ENCODE measurements at places on chromosomes 3 and 15.

GRCh38 chr3:124599779-124600693 is 130.2 kb upstream of the UMPS start:
- no peak for DNase-seq

GRCh38 chr3:157219215-157219614 is 59.3 kb upstream of the CCNL1 start:
- DNase-seq: no peak

- DNase-seq: no peak
These were observed 33.0 kb upstream of the AMOTL2 start for GRCh38 chr3:134407239-134407625.

DNA sequence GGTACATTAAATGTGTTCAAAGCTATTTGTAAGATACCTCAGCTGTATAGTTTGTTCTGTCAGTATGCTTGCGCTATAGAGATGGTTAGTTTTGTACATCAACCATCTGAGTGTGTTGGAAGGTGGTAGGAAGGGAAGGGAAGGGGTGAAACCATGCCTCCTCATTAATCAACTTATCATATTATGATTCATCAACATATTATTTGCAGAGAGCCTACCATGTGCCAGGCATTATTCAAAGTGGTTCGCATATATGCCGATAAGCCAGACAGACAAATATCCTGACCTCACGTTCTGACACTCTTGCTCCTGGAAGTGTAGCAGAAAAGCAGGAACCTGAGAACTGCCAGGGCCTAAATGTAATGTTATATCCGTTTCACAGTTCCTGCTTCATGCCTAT is 248.1 kb upstream of the NR2E3 start:
- DNase-seq: no peak

- no peak for DNase-seq
These were observed 15.3 kb upstream of the LIMD1 start for GRCh38 chr3:45579251-45579650.

DNA sequence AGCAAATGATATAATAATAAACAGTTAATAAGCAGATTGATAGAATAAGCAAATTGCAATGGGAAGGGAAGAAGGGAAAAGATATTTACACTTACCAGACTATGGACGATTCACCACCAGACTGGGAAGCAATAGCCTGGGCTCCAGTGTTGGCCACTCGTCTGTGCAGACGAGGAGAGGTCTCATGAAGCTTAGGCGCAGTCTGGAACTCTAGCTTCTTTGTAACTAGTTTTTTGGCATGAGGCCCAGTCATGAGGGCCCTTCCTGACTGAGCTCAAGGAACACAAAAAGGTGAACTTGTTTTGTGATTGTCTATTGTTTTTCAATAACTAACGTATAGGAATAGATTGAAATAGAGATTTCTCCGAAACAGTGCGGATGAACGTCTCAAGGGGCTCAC is 63.3 kb upstream of the GATM start:
- DNase-seq: no peak

DNA sequence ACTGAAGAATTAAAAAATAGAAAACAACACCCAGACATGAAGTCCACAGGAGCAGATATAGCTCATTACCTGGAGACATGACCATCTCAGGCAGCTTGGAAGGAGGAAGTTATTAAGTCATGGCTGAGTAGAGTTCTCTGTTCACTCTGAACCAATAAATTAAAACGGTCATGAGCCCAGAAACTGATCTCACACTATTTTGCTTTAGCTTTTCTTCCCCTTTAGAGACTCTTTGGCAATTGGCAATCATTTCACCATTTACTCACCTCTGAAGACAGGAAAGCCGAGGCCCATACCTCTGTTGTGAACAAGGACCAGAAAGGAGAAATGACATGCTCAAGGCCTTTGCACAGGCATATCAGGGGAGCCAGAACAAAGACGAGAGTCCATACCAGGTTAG is 26.6 kb downstream of the CLDN18 start:
- DNase-seq: no peak

DNA sequence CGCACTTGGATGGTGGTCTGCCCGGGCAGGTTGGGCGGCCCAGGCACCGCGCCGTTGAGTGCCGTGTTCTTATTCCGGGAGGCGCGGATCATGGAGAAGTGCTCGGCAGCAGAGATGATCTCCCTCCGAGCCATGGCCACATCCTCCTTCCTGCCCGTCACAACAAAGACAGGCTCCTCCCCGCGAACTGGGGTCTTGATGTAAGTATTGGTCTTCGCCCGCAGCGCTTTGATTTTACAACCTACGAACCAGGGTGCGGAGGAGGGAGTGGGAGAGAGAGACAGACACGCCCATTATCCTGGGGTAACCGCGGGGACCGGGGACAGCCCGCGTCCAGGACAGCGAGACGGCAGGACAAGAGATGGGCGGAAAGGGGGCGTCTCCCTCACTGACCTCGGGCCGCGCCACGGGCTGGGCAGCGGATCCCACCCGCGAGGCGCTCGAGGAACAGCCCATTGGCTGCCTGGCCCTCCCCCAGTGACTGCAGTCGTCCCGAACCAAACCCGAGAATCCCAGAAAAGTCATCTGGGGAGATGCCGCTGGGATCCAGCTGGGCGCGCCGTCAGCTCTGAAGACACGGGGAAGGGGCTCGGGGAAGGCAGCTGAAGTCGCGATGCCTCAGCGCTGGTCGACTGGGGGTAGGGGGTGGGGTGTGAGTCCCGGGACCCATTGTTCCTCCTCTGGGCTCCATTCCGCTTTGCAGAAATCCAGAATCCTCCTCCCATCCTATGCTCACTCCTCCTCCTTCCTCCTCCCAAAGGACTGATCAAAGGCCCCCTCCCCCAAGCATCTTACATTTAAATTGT is 1.2 kb downstream of the MEX3B start:
- no peak for DNase-seq

DNA sequence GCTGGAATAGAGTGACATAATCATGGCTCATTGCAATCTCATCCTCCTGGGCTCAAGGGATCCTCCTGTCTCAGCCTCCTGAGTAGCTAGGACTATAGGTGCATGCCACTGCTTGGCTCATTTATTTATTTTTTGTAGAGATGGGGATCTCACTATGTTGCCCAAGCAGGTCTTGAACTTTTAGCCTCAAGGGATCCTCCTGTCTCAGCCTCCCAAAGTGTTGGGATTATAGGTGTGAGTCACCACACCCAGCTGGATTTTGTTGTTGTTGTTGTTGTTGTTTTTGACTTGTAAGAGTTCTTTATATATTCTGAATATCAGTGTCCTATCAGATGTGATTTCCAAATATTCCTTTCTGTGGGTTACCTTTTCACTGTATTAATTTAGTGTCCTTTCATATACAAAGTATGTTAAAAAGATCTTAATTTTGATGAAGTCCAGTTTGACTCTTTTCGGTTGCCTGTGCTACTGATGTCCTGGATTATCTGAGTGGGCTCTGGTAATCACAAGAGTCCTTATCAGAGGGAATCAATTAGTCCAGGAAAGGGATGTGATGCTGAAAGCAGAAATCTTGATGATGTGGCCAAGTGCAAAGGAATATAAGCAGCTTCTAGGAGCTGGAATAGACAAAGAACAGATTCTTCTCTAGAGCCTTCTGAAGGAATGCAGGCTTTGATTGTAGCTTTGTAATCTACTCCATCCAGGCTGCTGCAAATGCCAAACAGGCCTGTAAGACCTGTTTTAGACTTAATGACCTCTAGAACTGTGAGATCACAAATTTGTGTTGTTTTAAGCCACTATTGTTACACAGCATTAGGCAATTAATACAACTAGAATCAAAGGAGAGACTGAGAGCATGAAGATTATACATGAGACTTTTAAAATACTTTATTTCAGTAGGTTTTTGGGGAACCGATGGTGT is 30.2 kb downstream of the NCK1 start:
- DNase-seq: no peak

DNA sequence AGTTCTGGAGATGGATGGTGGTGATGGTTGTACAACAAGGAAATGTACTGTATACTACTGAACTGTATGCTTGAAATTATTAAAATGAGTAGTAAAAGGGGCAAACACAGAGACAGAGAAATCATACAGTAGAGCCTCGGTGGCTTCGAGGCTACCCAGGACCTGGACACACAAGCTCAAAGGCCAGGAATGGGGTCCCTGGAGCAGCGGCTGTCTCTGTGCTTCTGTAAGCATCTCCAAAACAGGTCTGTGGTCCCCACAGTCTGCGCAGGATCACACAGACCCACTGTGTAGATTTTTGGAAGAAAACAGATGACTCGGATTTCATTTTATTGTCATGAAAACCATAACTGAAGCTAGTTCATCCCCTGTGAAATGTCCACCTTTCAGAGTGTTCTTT is 39.7 kb downstream of the PGPEP1L start:
- DNase-seq: no peak

DNA sequence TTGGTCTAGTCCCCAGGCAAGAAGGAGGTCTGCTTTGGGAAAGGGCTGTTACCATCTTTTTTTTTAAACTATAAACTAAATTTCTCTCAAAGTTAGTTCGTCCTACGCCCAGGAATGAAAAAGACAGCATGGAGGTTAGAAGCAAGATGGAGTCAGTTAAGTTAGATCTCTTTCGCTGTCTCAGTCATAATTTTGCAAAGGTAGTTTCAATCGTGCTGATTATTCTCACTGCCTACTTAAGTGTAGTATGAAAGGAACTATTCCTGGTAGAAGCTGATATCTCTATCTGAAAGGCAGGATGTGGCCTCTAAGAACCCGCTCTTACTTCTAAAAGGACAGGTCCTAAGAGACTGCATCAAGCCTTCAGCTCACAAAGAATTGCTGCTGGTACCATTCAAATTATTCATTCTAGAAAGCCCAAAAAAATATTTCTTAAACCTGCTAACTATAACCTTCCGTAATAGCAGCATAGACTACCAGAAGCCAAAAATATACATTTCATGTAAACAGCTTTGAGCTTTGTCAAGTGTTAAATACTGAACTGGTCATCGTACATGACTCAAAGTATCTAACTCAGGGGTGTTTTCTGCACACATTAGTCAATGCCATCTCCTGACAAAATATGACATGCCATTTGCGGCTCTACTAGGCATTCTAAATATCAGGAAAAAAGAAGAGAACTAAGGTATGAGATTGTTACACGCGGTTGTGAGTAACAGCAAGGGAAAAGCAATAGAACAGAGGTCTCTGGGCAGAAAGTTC is 96.0 kb upstream of the CCDC80 start:
- no peak for DNase-seq

- no peak for DNase-seq
These were observed 171.5 kb upstream of the GOLIM4 start for GRCh38 chr3:168267179-168267578.

GRCh38 chr3:178971614-178972013 is 100.0 kb downstream of the ZMAT3 start:
- no peak for DNase-seq

DNA sequence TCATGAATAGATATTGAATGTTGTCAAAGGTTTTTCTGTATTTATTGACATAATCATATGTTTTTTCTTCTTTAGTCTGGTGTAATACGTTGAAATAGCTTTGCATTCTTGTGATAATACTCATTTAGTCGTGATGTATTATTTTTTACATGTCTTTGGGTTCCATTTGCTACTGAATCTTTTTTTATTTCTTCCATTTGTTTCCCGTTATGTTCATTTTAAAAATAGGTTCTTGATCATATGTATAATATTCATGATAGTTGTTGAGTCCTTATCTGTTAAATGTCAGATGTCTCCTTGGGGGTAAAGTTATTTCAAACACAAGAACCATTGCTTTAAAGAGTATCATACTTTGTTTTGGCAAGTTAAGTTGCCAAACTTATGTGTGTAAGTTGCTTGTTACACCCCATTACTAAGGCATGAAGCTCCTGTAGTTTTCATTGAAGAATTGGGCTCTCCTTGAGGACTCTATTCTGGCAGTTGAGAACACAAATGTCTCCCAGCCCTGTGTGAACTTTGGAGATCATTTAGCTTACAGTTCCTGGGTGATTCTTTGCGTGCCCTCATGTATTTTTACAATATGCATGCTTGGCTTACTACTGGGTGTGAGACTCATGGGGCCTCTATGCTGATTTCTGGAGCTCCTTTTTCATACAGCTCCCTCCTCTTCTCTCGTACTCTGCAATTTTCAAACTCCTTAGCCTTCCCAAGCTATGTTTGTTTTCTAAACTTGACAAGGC is 8.3 kb downstream of the AKAP13 start:
- DNase-seq: no peak

GRCh38 chr3:172154768-172155664 is 115.6 kb downstream of the FNDC3B start:
- DNase-seq: no peak

- DNase-seq: no peak
These were observed 109.2 kb downstream of the APBA2 start for GRCh38 chr15:28994831-28995596.

DNA sequence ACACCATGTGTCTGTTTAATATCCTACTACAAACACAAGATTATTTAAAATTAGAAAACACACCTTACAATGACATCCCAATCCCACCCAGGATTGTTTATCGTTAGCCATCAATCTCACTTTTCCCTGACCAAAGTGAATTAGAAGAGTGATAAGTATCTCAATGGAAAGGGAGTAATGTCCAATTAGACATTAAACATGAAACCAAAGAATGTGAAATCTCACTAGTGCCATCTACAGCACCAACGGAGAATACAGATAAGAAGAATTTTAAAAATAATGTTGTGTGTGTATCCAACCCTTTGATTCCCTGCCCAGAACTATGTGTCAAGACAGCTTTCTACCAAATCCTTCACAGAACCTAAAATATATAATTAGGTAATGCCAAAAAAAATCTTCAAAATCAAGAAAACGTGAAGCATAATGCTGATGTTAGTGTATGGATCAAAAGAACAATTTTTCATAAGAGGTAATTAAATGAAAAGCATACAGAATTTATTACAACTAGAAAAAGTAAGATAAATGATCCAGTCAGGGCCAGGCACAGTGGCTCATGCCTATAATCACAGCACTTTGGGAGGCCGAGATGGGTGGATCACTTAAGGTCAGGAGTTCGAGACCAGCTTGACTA is 64.2 kb downstream of the SCAPER start:
- no peak for DNase-seq

DNA sequence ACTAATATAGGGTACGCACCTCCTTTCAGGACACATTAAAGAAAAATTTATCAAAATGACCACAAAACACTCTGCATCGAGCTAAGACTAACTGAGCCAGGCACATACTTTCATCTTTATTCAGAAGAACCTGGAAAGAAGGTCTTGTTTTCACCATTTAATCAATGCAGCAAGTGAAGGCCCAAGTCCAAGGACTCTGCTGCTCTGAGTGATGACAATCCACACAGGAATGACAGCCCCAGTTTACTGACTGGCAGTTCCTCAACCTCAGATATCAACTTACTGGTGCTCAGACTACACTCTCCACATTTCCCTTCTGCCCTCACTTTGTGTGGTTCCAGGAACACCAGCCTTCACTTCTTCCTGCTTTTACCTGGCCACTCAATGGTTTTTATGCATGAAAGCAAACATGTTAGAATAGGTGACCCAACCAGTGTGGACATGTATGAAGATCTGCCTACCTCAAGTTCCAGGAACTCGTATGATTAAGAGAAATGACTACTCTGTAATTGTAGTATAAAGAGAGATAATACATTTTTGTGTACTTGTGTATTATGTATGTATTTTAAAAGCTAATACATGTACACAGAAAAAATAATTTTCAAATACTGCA is 29.1 kb upstream of the RASA2 start:
- DNase-seq: no peak

GRCh38 chr3:8824238-8824637 is 54.8 kb upstream of the OXTR start:
- DNase-seq: no peak
